Left kidney (tissue), 8 donors: ENCODE measurements at places on chromosomes 11 and 22. TPM values are rescaled to one million over a fixed set of nuclear protein-coding genes. Genes with fewer than 3 reads are reported as not detected.

Gene CYTH4
- 3.9 TPM for polyA plus RNA-seq

Gene GVQW3
- 20.2 TPM for polyA plus RNA-seq

Gene DEUP1
- polyA plus RNA-seq = 1.4 TPM

Gene FGF3
- not detected for polyA plus RNA-seq

Gene CNGA4
- 1.1 TPM for polyA plus RNA-seq

Gene TSPAN18
- 44.4 TPM for polyA plus RNA-seq

Gene CASP5
- not detected for polyA plus RNA-seq

Gene HEPN1
- 1.7 TPM for polyA plus RNA-seq

Gene LGALS1
- 326 TPM for polyA plus RNA-seq

Gene IL18
- 9.9 TPM for polyA plus RNA-seq

Gene ZNF70
- 8.1 TPM for polyA plus RNA-seq

Gene TYR
- 0.08 TPM for polyA plus RNA-seq

DNA sequence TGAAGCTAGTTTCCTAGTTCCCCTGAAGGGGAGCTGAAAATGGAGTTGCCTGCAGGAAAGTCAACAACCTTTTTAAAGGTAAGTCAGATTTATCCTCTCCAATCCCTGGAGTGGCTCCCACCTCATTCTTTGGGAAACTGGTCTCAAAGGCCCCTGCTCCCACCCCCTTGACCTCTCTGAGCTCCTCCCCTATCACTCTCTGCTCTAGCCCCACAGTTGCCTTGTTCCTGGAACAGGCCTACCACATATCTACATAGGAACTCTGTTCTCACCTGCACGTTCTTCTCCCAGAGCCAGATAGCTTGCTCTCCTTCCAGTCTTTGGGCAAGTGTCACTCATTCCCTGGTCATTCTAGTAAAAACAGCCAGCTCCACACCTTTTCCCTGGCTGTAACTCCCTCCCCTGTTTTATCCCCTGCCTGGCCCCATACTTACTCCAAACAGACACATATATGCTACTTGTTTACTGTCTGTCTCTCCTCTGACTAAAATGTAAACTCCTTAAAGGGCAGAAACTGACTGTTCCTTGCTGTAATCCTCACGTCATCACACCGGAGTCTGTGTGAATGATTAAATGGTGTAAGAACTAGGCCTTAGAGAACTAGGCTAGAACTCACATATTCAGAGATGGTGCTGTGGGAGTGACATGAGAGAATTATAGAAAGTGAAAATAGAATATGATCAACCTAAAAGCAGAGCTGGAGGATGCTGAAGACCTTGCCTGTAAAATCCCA lies 53.3 kb downstream of the TCF20 start:
- no peak for DNase-seq

DNA sequence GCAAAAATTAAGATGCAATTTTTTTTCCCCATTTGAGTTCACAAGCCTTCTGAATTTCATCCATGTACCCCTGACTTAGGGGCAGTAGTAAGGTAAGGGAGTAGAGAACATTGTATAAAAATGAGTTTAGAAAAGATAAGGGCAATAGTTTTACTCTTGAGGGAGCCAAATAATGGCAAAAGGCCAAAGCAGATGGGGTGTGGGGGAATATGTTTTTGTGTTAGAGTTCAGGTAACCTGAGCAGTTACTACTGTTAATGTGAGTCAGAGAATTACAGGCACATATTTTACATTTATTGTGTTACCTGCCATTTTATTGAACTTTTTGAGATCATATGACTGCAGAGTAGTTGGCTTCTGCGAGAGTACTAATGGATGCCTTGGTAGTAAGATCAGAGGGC lies 3.1 kb downstream of the EED start:
- no peak for DNase-seq

- DNase-seq = no peak
Measured at GRCh38 chr11:8273287-8273686, 9.6 kb upstream of the LMO1 start.

DNA sequence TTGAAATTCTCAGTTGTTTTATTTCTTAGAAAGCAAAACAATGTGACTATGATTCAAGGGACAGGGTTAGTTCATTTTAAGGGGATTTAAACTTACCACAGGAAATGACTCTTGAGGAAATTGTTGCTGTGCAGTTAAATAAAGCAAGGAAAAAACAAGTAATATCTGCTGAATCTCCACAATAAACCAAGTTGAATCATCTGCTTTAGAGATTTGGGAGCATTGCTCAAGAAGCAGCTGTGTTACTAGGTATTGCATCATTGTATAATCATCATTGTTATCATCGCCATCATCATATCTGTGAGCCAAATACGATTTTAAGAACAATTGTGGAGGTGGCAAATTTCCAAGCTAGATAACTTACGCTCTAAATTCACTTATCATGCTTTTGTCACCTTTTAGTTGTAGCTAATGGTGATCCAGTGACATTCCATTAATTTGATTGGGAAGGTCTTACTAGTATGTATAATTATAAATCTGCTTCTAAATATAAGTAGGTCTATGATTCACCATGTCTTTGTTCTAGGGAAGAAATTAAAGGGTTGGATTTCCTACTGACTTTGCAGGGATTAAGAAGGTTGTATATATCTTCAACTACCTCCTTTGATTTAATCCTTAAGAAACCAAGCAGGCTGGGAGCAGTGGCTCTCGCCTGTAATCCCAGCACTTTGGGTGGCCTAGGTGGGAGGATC lies 19.9 kb downstream of the MMP10 start:
- DNase-seq = no peak

DNA sequence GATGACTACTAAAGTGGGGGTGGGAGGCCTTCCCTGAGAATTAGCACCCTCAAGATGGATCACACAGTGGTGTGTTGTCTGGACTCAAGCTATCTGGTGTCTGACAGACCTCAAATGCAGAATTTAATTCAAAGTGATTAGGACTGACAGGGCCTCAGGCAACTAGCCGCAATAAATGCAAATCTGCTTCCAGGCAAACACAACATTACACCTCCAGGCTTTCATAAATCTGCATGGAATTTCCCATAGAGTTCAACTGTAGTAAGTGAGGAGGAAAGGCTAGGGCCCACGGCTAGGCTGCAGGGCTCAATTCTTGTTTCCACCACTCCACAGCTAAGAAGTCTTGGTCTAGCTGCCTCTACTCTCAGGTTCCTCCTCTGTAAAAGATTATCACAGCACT lies 331.4 kb downstream of the LARGE1 start:
- DNase-seq = no peak

DNA sequence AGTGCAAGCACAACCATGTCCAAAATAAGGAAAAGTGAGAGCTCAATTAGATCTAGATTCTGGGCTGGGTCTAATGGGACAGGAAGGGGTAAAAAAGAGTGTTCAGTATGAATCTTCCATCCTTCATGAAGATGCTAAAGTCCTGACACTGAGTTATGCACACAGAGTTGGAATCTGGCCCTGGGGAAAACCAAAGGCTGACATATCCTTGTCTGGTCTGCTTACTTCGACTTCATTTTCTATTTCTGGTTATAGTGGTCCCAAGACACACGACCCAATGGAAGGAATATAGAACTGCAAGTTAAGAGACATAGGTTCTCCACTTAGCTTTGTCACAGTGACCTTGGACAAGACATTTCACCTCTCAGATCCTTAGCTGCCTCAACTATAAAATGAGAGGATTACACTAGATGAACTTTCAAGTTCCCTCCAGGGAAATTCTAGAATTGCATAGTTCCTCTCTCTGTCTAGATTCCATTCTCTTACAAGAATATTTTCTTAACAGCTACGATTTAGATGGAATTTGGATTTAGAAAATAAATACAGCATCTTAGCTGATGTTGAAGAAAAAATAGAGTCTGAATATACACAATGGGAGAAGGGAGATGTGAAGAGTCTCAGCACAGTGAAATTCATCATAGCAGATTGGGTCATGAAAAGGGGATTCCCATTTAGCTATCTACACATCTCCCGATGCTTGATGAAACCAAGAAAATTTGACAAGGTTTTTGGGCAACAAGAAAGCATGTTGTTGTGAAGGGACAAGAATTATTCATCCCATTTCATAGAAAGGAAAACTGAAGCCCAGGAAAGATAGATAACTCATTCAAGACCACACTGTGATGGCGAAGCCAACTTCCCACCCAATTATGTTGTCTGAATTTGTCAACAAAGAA lies 3.3 kb downstream of the BLID start:
- no peak for DNase-seq

DNA sequence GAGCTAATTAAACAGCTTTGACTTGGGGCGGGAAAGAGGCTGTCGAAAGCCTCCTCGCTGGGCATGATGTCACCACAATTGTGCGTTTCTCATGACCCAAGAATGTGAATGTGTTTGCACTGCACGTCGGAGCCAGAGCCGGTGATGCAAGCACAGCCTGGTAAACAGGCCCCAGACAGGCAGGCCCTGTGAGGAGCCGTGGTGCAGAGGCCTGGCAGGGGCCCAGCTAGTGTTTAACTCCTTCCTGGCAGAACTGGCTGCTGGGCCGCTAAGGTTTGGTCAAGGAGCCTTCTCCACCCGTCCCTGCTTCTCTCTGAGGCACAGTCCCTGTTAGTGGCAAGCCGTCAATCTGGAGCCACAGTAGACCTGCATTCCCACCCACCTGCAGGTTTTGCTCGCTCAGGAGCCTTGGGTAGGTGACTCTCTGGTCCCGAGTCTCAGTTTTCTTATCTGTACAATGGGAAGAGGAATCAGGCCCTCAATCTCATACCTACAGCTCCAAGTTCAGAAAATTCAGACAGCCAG lies 25.4 kb upstream of the SMTN start:
- DNase-seq = peak; percentile 76

DNA sequence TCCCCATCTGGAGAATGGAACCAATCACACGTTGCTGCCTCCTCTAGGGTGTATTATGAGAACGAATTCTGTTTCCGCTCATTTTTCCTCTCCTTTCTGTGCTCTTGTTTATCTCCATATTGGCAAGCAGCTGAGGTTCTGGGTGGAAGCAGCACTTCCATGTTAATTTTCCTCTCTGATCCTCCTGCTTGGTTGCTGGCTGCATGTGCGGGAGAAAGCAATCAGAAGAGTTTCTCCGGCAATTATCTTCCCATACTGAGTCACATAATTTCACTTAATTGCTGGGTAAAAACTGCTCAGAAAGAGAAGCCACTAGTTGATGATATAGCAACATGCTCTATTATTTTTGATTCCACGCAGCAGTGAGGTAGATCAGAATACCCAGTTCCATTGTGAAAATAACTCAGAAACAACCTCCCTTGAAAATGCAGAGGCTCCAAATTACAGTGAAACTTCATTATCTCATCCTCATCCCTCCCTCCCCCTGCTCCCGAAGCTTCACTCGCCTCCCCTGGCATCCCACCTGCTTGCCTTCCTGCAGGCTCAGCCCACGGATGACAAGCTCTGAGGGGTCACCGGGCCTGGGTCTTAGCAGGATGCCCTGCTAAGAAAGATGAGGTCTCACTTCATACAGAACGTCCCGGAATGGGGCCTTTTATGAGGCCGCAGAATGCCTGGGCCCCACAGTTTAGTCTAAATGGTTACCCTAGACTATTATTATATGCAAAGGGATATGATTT lies 20.4 kb downstream of the FXYD6 start:
- no peak for DNase-seq

GRCh38 chr22:46122511-46122971 lies 27.8 kb upstream of the PPARA start:
- DNase-seq = no peak

DNA sequence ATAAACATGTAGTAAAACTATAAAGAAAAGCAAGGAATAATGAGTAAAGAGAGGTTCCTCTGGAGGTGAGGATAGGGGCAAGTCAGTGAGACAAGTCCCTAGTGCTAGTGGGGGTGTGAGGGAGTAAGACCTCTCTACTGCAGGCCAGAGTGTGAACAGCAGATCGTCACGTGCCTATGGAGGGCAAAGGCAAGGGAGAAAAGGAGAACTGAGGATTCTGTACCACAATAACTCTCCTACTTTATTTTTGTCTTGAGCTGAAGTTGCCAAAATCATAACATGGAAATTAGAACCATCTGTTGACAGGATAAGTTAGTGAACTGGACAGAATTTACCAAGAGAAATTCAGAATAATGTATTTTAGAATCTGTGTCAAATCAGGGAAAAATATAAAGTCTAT lies 77.6 kb downstream of the ENTHD1 start:
- no peak for DNase-seq

DNA sequence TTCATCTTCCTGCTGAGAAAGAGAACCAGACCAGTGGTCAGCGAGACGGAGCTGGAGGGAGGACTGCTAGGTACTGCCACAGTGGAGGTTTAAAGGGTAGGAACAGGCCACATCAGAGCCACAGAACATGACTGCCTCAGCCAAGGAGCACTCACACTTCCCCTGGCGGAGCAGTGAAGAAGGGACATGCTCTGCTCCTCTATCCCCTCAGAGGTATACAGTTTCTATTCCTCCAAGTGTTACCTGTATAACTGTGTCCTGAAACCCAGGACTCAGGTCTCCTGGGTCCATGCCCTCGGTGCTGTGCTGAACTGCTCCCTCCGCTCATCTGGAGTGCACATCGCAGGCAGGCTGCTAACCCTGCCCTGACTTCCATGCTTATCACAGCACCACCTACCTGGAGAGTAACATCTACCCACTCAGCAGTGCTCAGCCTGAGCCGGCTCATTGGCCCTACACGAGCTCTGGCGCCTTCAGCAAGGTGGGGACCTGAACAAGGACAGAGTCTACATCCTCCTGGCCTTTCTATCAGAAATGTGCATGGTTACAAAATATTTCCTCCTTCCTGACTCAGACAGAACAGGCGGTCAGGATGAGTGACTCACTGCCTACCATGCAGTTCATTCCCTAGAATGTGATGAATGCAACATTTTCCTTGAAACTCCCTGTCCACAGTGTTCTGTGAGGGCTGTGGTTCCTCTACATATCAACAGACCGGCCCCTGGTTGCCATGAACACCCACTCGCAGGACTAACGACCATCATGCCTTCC lies 52.9 kb downstream of the C11orf58 start:
- DNase-seq = no peak

GRCh38 chr11:15651816-15652215 lies 537.1 kb downstream of the INSC start:
- no peak for DNase-seq

DNA sequence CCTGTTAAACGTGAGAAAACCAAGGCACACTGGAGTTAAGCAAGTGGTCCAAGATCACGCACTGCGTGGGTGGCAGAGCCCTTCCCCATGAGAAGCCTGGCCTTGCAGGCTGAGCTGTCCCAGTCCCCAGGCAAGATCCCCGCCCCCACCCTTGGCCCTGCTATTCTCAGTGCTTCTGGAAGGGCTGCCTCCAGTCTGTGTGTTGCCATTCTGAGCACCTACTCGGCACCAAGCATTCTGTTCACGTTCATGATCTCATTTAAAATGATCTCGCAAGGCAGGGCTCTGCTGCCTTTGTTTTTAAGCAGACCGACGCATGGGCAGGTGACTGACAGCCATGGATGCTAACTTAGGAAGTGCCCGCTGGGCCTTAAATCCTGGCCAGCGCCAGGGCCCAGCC lies 62.8 kb downstream of the PHF21B start:
- DNase-seq = no peak

DNA sequence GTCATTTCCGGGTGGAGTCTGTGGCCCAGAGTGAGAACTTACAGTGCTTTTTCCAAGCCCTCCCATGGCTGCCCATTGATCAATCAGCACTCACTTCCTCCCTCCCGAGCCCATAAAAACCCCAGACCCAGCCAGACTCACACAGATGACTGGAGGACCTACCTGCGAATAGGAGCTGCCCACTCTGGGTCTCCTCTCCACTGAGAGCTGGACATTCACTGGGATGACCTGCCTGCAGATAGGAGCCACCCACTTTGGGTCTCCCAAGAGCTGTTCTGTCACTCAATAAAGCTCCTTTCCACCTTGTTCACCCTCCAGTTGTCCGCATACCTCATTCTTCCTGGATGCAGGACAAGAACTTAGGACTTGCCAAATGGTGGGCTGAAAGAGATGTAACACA lies 56.0 kb upstream of the B3GNT6 start:
- no peak for DNase-seq

GRCh38 chr11:26271666-26272065 lies 60.3 kb upstream of the ANO3 start:
- DNase-seq = no peak
